ENCODE measurements at places on chromosomes 2 and 18. TPM values are rescaled to one million over a fixed set of nuclear protein-coding genes. Genes with fewer than 3 reads are reported as not detected.

Gene SCN7A
- not detected for total RNA-seq

Gene ADD2
- 18.3 TPM for total RNA-seq

Gene FBXO48
- 2.1 TPM for total RNA-seq

Gene OSBPL6
- 2.0 TPM for total RNA-seq

Gene CCBE1
- total RNA-seq: 0.08 TPM

- no peak for DNase-seq
Observed at GRCh38 chr2:120888851-120889250, 153.2 kb downstream of the GLI2 start.

GRCh38 chr2:67389286-67389685, 7.8 kb upstream of the ETAA1 start:
- DNase-seq: no peak

GRCh38 chr2:175218551-175218950, 37.0 kb upstream of the ATP5MC3 start:
- no peak for DNase-seq

GRCh38 chr2:82964341-82964740, 1494.7 kb downstream of the SUCLG1 start:
- DNase-seq: no peak

DNA sequence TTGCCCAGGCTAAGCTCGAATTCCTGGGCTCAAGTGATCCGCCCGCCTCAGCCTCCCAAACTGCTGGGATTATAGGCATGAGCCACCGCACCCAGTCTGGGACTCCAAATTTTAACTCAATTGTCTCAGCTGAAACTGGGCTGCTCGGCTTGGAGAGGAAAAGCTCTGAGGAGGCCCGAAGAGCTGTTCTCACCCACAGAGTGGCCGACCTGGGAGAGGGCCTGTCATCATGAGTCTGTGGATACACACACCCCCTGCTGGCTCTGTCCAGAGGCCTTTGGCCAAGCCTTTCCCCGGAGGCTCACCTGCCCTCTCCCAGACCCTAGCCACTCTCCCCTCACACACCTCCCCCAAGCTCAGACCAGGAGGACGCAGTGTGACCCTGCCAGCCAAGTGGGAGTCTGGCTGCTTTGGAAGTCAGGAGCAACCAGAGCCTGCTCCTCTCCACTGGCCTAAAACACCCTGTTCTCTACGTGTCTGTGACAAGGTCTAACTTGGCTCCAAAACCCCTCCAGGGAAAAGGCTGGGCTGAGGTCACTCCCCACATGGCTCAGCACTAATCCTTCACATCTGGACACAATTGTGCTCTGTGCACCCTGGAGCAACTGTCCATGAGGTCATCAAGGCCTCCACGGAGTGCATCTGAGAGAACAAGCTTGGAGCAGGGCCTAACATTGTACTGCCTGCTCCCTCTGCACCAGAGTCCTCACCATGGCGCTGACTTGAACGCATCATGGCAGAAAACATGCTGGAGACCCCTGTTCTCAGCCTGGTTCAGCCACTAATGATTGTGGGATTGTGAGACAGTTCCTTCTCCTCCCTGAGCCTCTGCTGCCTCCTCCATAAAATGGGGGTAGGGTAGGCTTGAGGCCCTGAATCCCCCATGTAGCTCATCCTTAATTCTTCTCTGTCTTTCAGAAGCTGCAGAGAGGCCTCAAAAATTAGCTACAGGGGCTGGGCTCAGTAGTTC, 49.9 kb upstream of the RAB6C start:
- no peak for DNase-seq

- DNase-seq: no peak
Observed at GRCh38 chr18:77141401-77142118, 9.0 kb upstream of the MBP start.

DNA sequence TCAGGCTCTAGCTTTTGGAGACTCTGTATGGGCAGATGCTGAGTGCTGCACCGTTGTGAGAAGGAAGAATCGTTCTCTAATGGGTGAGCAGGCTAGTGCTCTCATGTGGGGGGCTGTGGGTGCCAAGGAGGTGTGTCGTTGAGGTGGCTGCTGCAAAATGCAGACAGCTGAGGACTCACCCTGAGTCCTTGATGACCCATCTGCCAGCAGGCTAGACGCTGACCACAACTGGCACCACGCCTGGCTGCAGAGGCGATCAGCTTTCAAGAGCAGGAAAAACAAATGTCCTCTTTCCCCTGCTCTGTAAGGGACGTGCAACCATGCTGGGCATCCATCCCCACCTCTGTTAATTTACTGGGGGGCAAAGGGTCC, 48.2 kb downstream of the HAUS1 start:
- no peak for DNase-seq

- DNase-seq: no peak
Observed at GRCh38 chr2:28643327-28643726, 108.3 kb upstream of the PPP1CB start.

DNA sequence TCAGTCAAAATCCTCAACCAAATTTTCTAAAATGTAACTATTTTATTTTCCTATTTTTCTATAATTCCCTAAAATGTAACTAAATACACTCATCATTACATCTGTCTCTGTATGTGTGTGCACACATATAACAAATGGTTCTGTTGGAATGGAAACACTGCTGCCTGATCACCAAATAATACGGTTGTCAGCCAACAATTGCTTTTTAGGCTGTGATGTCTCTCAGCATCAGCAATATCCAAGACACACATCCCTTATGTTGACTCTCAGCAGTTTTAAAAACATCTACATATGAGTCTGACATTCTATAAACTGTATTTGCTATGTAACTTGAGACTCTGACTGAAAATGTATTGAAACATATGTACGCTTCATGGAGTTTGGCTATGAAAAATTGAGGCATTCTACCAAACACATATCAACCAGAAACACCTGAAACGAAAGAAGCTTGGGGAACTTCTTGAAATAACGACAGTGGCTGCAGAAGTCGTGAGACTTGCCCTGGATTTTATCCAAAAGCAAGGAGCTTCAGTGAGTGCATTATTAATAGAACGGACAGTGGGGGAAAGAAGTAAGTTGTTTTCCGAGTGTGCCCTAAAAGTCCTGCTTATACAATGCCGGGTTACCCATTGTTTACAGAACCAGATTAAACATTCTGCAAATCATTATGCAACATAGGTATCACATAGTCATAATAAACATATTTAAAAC, 110.2 kb upstream of the ITGB6 start:
- DNase-seq: no peak

GRCh38 chr2:26563686-26564085, 77.5 kb downstream of the CIB4 start:
- no peak for DNase-seq

DNA sequence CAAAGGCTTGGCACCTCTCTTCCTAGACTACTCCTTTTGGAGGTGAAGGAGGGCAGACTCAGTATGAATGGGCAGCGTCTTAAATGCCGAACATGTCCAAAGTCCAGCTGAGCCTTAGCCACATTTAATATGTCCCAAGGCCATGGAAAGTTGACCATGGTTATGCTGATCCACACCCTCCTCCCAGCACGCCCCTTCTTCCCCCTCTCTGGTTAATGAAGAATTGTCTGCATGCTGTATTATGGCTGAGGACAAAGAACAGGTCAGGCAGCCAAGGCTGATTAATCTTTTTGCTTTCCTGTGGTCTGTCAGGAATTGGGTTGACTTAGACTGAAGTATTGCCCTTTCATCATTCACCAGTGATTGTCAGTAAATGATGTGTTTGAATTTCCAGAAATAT, 5.8 kb upstream of the MYOM1 start:
- DNase-seq: no peak

DNA sequence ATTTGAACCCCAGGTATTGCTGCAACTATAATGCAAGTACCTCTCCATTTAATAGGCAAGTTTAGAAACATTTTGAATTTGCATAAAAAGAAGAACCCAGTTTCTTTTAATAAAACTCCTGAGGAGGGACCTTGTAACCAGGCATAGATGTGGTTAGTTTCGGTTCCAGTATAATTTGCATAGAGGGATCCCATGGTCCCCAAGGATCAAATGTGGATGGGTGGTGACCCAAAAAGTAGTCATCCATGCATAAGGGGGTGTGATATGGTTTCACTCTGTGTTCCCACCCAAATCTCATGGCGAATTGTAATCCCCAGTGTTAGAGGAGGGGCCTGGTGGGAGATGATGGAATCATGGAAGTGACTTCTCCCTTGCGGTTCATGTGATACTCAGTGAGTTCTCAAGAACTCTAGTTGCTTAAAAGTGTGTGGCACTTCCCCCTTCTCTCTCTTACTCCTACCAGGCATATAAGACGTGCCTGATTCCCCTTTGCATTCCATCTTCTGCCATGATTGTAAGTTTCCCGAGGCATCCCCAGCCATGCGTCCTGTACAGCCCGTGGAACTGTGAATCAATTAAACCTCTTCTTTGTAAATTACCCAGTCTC, 40.2 kb upstream of the SKA1 start:
- DNase-seq: no peak

GRCh38 chr2:23294238-23294637, 90.7 kb upstream of the KLHL29 start:
- DNase-seq: no peak

- DNase-seq: no peak
Observed at GRCh38 chr2:41927581-41928264, 120.1 kb upstream of the PKDCC start.

- no peak for DNase-seq
Observed at GRCh38 chr2:75047189-75047991, 88.9 kb downstream of the POLE4 start.

DNA sequence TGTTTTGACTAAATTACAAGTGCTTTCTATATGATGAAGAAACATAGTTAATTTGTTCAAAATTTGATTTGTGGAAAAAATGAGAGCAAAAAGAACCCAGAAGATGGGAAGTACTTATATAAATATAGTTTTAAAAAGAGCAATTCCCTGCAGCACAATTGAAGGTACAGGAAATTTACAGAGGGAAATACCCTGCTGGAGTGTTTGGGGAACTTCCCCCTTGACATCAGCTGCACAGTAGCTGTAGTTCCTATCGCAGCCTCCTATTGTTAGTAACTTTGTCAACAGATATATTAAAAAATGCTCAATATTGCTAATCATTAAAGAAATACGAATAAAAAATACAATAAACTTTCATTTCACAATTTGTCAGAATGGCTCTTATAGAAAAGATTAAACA, 1118.8 kb upstream of the ZEB2 start:
- no peak for DNase-seq

GRCh38 chr2:149745396-149746230, 158.0 kb upstream of the MMADHC start:
- no peak for DNase-seq
